ENCODE measurements at places on chromosomes 3 and 15.
A peak's percentile ranks its signal among the peaks of the same experiment; 100 is the strongest.

GRCh38 chr3:20250786-20251185 is 64.8 kb upstream of the SGO1 start:
- no peak for DNase-seq

DNA sequence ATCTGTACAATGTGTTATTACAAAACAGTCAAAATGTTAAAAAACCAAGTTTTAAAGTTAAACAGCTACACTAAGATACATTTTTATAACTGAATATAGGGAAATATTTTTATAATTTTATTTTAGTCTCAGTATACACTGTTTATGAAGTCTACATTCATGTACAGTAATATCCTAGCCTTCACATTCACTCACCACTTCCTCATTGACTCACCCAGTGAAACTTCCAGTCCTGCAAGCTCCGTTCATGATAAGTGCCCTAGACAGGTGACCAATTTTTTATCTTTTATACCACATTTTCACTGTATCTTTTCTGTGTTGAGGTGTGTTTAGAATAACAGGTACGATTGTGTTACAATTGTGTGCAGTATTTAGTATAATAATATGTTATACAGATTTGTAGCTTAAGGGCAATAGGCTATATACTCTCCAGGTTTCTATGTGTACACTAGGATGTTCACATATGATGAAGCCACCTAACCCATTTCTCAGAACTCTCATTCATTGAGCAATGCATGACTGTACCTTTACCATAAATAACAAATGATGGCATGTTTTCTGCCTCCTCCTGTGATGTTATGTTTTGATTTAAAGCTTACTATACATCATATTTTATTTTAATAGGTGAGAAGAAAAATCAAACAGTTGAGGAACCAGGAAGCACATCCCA is 388.4 kb upstream of the NDN start:
- DNase-seq: no peak

GRCh38 chr3:129078510-129078909 is 17.9 kb downstream of the GP9 start:
- DNase-seq: no peak

- peak; percentile 48 for DNase-seq
Measured at GRCh38 chr15:59953392-59953883, 50.7 kb upstream of the FOXB1 start.
